ENCODE measurements at places on chromosomes 6 and 20.

- DNase-seq: no peak
Measured at GRCh38 chr6:115873901-115874300, 186.8 kb downstream of the FRK start.

DNA sequence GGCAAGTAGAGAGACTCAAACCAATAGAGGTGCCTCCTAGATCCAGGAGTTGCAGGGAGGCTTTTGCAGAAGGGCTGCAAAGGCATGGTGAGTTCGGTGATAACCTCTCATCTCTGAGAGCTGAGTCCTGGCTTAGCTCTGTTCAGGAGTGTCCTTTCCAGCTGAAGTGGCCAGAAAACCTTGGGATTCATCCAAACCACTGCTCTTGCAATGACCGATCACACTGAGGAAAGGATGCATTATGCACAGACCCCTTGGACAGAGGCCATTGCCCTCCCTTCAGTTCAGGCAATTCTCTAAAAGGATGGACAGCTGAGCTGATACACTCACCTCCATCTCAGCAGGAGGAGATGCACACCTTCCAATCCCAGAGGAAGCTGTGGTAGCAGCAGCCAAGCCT lies 158.8 kb upstream of the ENPP5 start:
- no peak for DNase-seq

- no peak for DNase-seq
Measured at GRCh38 chr6:15549371-15549770, 113.5 kb downstream of the DTNBP1 start.

DNA sequence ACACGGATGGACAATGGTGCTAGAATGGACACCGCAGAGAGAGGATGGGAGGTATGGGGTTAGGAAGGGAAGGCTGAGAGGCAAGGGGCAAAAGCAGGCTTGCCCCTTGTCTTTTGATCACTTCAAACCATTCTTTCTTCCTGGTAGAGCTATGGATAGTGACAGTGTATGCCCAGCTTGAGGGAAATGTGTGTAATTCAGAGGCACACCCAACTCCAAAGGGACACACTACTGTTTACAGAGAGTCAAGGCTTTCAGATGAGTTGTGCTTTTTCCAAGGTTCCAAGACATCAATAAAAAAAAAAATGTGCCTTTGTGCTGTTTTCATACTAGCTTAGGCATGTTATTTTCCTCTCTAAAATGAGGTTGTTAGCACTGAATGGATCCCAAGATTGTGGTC lies 185.0 kb downstream of the MCHR2 start:
- no peak for DNase-seq

- DNase-seq: no peak
Measured at GRCh38 chr6:169396554-169397163, 143.0 kb upstream of the THBS2 start.

GRCh38 chr6:44221291-44221960 lies 2.0 kb upstream of the SLC29A1 start:
- DNase-seq: peak; percentile 86

DNA sequence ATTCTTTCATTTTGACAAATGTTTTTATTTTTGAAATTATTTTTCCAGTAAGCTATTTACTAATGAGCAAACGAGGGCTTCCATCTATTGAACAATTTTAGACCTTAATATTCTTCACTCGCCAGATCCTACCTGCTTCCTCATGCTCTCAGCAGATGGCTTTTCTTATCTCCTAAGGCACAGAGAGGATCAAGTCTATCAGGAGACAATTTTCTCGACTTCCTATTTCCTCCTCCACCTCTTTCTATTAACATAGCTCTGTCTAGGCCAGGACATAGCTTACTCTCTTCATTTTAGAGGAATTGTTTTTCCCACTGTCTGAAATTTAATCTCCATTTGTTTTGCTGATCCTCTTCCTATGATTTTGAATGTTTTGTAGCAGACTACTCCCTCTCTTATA lies 87.0 kb upstream of the MAN1A1 start:
- no peak for DNase-seq
